ENCODE measurements at places on chromosomes 6 and 20.

- DNase-seq = no peak
These were observed 1.3 kb downstream of the PIGU start for GRCh38 chr20:34675561-34675960.

GRCh38 chr20:49340161-49340966 lies 62.5 kb upstream of the ZNFX1 start:
- no peak for DNase-seq

DNA sequence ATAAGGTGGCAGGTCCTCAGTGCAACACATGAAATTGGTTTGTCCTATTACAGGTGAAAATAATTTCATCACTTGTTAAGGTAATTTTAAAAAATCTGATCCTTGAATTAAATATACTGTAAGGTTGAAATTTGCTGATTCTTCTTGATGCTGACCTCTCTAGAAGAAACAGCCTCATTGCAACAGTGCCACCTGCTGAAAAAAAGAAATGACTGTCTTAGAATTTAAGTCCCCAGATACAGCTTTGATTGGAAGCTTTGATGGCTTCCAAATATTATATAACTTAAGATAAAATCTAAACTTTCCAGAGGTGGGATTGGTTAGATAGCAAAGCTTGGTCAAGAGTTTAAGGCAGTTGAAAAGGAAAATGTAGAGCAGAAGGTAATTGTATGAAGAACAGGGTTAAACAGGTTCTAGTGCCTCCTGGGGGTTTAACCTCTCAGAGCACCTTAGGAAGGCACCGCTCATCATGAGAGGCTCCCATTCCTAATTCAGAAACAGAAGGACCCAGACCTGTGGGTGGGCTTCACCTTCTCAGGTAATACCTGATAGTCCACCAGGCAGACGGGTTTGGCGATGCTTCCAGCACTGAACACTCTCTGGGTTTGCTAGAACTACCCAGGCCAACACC lies 401.0 kb downstream of the PAX1 start:
- DNase-seq = peak; percentile 24

DNA sequence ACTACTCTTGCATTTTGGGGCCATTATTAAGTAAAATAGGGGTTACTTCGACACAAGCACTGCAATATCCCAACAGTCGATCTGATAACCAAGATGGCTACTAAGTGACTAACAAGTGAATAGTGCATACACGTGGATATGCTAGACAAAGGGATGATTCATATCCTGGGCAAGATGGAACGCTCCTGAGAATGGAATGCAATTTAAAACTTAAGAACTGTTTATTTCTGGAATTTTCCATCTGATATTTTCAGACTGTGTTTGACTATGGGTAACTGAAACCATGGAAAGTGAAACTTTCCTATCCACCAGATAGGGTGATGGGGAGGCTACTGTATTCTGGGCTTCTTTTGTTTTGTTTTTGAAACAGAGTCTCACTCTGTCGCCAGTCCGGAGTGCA lies 66.5 kb downstream of the ILRUN start:
- DNase-seq = peak; percentile 67

DNA sequence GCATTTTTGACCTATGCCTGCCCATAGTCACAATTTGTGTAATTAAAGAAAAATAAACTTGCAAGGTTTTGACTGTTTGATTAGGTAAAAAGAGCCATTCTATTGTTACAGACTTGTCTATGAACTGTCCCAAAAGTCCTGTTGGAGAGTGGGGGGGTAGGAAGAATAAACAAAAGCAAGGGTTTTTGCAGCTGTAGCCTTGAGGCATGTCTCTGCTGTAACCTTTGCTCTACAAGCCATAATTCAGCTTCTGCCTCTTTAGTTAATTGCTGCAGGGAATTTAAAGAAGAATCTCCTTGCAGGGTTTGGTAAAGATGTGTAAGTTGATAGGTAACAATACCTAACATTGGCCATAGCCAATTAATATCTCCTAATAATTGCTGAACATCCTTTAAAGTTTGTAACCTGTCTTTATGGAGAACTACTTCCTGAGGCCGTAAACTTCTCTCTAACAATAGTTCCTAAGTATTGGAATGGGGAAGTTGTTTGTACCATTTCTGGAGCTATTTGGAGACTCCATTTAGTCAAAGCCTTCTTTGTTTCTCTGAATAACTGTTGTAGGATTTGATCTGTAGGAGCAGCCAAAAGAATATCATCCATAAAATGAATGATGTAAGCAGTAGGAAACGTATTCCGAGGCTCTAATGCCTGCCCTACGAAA lies 7.9 kb upstream of the ABHD12 start:
- DNase-seq = no peak

DNA sequence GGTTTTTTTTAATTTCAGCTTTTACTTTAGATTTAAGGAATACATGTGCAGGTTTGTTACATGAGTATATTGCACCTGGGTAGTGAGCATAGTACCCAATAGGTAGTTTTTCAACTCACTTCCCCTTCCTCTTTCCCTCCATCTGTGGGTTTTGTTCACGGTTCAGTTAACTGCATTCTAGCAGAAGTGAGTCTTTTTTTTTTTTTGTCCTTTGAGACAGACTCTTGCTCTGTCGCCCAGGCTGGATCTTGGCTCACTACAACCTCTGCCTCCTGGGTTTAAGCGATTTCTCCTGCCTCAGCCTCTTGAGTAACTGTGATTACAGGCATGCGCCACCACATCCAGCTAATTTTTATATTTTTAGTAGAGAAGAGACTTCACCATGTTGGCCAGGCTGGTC lies 8.7 kb downstream of the UBR2 start:
- DNase-seq = peak; percentile 4

- DNase-seq = no peak
These were observed 938 bp downstream of the WRNIP1 start for GRCh38 chr6:2765896-2766766.

DNA sequence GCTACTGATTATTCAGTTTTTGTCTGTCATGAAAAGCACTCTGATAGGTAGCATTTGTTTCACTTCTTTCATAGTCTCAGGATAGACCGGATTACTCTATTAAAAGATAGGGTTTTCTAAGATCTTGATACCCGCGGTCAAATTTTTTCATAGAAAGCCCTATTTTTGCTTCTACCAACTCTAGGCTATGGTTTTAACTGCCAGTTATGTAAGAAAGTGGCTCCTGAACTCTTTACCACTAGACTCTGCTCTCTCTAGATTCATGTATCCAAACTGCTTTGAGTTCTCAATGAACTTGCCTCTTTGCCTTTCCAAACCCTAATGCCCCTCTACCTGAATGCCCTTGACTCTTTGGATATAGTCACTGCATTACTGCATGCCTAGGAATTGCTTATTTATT lies 70.3 kb downstream of the HIVEP1 start:
- DNase-seq = no peak

GRCh38 chr6:2505624-2506023 lies 245.1 kb downstream of the MYLK4 start:
- DNase-seq = no peak

- DNase-seq = no peak
These were observed 727.6 kb downstream of the PTPRT start for GRCh38 chr20:42461965-42462593.

GRCh38 chr6:150347845-150348244 lies 21.0 kb upstream of the IYD start:
- DNase-seq = no peak

DNA sequence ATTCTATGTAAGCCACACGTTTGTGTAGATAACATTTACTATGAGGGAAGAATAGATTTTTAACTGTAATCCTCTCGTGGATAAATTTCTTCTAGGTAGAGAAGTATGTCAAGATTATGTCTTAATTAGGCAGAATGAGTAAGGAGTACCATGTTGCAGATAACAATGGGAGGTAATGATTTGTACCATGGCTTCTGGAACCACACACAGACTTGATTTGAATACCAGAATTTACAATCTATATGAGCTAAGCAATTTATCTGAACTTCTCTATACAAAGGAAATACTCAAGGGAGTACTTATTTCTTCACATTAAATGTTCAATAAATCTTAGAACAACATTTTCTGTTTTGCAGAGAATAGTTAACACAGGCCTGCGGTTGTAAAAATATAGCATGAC lies 51.5 kb downstream of the RPS12 start:
- no peak for DNase-seq

DNA sequence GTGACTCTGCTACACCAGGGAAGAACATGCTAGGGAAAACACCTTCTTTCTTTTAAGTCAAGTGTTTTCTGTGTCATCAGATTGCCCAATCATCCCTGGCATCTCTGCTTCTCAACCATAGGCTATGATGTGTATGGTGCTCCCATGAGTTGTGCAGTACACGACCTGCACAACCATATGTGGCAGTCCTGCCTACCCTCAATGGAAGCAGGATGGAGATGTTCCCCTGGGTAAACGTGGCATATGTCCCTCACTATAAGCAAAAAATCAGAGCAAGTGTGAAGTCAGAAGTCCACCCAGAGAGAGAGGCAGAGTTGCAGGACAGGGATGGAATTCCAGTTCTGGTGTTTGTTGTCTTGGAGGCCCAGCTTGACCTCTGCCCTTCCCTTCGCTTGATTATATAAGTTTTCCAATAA lies 10.3 kb upstream of the SNHG17 start:
- no peak for DNase-seq

DNA sequence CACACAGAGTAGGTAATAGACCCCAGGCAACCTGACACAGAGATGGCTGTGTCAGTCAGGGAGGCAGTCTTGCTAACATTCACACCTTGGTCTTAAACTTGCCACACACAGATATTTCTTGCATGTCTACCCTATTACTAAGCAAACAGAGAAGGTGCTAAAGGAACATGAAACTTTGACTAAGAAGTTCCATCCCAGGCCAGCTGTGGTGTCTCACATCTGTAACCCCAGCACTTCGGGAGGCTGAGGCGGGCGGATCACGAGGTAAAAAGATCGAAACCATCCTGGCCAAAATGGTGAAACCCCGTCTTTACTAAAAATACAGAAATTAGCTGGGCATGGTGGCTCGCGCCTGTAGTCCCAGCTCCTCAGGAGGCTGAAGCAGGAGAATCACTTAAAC lies 222.4 kb upstream of the JARID2 start:
- no peak for DNase-seq

GRCh38 chr20:38612751-38613515 lies 11.3 kb downstream of the ARHGAP40 start:
- DNase-seq = no peak

DNA sequence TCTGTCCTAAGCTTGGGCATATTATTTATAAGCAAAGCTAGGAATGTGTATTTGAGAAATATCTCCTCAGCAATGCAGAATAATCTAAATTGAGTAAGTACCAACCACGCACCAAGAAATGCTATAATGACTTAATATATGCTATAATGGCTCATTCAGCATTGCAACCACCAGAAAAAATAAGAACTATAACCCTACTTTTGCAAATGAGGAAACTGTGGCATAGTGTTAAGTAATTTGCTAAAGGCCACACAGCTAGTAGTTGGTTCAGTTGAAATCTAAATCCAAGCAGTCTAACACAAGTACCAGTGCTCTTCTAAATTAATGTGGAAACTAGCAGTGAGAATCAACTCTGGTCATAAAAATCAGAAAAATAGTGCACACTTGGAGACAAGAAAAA lies 35.7 kb downstream of the HBS1L start:
- no peak for DNase-seq

DNA sequence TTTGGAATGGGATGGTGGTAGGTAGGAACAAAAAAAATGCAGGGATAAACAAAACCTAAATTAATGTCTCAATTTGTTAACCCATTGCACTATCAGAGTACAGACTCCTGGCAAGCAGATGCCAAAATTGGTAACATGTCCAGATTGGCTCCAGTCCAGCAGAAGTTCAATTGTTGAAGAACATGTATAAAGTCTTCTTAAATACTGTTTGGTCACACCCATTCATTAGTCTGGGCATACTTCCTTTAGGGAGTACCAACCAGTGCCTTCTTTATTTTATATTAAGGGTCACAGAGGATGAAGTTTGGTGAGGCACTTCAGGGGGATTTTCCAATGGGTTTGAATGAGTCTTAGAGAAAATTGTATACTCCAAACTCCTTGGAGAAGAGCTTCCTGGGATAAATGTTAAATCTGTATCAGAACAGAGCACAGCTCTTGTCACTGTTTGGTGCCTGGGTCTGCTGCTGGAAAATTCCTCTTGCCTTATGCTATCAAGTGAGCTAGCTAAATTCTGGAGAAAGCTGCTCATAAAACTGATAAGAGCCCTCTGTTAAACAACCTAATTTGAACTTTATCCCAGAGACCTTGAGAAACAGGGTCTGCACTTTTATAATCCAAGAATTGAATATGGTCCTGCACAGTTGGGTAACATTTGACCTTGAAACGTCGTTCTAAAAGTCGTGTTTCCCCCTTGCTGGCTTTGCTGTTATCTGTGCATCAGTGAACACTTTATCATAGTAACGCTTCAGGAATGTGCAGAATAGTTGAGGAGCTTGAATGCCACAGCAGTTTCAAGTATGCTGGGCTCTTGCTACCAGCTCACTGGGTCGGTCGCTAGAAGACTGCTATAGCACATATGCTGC lies 334.1 kb upstream of the CITED2 start:
- peak; percentile 92 for DNase-seq

DNA sequence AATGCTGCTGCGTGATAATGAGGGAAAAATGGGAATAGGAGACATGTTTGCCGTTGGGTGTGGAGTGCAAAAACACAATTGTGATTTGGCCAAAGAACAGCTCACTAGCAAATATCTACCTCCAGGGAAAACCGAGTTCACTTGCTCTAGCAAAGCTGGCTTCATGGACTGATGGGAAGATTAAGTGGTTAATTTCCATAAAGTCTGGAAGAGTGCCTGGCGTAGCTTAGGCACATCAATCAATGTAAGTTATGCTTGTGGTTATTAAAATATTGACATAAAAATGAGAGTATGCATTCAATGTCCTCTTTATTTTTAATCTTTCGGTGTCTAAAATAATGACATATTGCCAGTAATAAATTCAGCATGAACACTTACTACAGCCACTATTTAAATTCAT lies 267.5 kb downstream of the SMOC2 start:
- no peak for DNase-seq

GRCh38 chr6:1987640-1988039 lies 257.8 kb downstream of the GMDS start:
- no peak for DNase-seq

GRCh38 chr6:18371010-18371409 lies 16.1 kb upstream of the RNF144B start:
- DNase-seq = no peak

DNA sequence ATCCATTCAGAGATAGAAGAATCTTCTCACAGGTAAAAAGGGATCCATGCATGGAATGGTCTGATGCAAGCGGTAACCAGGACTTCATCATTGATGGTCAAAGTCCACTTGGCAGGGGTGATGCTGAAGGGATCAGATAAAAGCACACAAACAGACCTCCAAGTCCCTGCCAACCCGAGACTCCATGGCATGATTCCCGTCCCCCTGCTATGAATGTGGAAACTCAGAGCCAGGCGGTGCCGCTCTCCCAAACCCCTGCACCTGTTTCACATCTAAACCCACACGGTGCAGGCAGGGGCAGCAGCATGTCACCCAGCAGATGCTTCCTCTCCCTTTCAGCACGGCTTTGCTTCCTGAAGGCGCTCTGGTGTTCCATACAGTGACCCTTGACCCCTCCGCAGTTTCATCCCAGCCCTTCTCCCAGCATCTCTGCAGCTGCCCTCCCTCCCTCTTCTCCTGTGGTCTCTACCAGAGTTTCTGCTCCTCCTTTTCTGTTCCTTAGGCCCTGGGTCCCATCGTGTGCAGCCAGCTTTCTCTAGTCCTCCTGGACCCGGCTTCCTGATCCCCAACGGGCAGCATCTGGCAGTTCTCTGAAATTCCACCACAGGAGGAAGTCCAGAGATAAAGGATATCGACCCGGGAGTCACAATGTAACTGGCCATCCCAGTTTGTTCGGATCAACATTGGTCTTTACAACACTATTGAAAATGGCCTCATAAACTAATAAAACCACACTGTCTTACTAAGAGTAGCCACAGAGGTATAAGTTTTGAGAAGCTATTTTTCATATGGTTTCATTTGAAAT lies 235.0 kb downstream of the TTLL2 start:
- no peak for DNase-seq

Data from kidney glomerular epithelial cell (primary cell).